ENCODE measurements at places on chromosomes 6 and 20.

- no peak for DNase-seq
These were observed 147.6 kb upstream of the FAM83B start for GRCh38 chr6:54698974-54699373.

DNA sequence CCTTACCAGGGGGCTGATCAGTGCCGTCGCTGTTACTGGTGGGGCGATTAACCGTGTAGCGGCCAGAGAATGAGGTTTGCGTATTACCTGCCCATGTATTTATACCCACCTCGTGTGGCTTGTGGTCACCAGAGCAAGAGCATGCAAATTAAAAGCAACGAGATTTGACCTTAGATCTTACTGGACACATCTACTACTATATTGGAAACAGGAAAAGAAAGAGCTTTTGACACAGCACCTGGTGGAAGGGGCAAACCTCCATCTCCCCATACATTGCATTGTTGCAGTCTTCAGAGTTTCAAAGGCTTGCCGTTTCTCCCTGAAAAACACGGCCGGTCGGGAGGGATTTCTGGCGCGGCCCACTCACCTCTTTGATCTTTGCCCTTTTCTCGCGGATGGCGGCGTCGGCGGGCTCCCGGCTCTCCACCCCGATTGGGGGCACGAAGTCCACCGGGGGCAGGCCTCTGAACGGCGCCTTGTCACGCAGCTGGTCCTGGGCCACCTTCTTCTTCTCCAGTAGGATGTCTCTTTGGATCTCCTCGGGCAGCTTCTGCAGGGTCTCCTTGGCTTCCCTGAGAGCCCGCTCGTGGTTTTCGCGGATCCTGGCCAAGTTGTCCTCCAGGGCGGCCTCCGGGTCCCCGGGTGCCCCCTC, 1.3 kb downstream of the MAN1A1 start:
- peak; percentile 55 for DNase-seq

- DNase-seq, result no peak
These were observed 100.7 kb downstream of the ANKRD60 start for GRCh38 chr20:58127701-58128111.

DNA sequence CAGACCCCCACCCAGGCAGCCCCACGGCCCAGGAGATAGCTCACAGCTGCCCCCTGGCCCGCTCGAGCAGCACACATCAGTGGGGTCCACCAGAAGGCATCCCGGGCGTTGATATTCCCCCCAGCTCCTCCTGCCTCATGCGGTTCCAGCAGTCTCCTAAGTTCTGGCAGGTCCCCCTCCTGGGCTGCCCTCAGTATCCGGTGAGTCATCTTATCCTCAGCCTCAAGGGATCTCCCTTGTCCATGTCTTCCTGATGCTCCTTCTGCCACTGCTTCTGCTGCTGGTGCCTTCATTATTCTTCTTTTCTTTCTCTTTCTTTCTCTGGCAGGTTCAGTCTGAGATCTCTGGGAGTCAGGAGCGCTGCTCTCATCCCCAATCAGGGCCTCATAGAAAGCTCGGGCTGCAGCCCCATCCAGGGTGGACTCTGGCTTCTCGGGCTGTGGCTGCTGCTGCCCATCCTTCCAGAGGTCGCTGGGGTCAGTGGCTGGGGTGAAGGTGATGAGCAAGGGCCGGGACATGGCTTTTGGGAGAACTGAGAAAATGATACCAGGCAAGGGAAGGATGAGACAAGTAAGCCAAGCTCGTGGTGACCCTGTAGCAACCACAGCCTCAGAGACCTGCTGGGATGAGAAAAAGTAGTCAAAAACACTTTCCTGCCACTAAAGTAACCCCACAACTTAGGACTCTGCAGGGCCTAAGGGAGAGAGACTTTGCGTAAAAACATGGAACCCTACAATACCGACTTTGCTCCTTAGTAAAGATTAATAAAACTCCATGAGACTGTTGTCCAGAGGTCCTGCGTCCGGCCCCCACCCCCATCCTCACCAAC, 622 bp downstream of the GPANK1 start:
- DNase-seq, result peak; percentile 65

- no peak for DNase-seq
These were observed 78.7 kb downstream of the SGK1 start for GRCh38 chr6:134238960-134239795.

GRCh38 chr6:38603966-38604365, 35.8 kb downstream of the BTBD9 start:
- no peak for DNase-seq

GRCh38 chr20:669573-669972, 6.0 kb downstream of the SCRT2 start:
- no peak for DNase-seq

DNA sequence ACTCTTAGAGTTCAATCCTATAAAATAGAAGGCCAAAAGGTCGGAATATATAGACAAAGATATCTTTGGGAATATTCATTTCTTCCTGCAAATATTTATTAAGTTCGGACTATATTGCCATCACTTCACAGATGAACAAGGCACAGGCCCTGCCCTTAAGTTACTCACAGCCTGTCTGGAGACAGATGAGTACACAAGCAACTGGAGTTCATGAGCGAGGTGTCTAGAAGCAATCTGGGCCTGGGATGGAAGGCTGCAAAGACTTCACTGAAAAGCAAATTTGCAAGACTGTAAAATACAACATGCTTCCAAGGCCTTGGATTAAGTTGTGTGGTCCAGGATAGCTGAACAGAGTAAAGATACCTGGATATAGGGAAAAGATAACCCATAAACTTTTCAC, 56.7 kb upstream of the CEP85L start:
- DNase-seq, result no peak

GRCh38 chr6:47440719-47441118, 36.9 kb upstream of the CD2AP start:
- no peak for DNase-seq

DNA sequence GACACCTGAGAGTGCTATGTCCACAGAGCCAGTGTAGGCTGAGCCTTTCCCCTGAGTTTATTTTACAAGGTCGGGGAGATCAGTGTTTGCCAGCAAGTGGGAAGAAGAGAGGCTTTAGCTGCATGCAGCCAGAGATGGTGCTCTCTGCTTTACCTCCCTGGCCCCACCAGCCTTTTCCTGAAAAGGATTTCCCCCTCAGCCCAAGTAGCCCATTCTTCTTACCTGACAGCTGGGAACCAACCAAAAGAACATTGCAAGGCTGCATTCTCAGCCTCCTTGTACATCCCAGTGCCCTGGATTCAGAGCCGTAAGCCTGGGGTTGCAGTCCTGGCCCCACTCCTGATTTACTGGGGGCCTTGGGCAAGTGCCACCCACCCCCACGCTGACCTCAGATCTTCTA, 16.9 kb downstream of the SNPH start:
- DNase-seq, result no peak

DNA sequence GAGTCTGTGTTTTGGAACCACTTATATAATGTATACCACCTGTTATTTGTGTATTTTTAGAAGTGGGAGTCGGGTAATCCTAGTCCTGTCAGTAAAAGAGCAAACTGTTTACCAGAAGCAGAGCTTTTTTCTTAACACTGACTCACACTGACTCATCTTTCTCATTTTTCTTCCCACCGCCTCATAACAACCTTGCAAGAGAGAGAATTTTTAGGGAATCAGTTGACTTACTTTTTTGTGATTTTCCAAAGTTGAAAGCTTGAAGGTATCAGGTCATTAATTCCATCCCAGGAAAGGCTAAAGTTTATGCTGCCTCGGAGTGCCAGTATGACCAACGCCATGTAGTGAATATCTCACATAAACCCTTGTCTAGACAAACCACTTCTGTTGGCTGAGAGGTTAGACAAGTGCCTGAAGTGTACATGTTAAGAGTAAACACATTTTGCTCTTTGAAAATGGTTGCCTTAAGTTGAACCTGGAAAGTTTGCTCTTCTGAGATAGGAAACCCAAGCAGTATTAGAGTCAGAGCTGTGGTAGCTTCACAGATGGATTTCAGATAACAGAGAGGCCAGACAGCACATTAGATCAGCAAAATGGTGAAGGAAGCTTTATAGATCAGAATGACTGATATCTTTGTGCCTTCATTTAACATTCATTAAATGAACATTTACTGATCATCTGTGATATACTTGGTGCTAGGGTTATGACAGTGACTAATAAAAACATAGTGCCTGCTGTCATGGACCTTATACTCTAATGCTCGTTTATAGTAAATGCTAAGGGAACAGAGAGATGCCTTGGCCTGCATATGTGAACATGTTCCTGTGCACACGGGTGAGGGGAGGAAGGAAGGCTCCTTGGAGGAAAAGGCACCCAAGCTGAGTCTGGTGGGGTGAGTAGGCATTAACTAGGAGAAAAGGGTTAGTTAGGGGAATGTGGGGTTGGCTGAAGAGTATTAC, 29.1 kb upstream of the PKIG start:
- no peak for DNase-seq

DNA sequence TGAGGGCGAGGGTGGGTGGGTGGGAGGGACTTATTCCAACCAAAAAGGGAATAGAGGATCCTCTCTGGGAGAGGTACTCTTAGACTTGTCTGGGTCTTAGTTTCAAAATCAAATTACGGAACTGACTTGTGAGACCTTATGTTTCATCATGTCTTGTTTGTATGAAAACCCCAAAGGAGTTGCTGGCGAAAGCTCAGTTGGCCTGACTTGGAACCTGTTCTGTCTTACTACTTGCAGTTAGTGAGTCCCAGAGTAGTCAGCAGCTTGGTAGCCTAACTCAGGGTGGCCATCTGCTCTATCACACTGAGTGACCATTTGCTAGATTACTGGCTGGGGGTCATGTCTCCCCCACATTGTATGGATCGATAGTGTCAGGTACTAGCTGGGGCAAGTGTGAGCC, 114.9 kb upstream of the MOCS1 start:
- no peak for DNase-seq

- DNase-seq, result no peak
These were observed 152.5 kb upstream of the GGTLC1 start for GRCh38 chr20:24141111-24141510.

GRCh38 chr6:76422511-76423213, 350.2 kb upstream of the IMPG1 start:
- DNase-seq, result no peak

- DNase-seq, result no peak
These were observed 23.1 kb upstream of the BMP7 start for GRCh38 chr20:57289391-57290177.

DNA sequence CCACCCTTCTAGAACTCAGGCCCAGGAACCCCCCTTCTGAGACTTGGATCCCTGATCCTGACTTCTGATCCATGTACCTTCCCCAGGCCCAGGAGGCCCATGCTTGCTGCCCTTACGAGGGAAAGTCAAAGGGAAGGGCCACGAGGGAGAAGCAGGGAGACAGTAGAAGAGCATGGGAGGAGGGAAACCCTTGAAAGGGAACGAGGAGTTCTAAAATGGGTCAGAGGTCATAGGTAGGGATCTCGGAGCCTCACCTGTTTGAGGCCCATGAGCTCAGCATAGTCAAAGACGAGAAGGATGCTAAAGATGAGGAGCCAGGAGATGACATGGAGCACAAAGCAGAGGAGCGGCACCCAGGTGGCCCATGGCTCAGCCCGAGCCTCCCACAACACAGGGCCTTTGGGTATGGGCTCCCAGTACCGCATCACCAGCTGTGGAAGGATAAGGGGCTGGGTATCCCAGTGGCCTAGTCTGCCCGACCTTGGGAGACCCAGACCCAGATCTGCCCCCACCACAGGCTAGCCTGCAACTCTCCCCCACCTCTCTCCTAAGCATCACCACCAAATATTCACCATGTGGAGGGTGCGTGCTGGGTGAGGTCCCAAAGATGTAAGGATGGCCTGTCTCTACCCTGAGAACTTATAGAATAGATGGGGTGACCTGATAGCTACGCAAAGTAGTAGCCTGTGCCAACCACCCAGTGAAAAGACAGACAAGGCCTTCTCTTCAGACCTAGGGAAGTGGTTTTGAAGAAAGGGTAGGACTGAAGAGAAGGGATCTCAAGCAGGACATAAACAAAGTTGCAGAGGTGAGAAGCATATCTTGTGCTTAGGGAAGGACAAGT, 1.5 kb downstream of the NRM start:
- DNase-seq, result no peak

DNA sequence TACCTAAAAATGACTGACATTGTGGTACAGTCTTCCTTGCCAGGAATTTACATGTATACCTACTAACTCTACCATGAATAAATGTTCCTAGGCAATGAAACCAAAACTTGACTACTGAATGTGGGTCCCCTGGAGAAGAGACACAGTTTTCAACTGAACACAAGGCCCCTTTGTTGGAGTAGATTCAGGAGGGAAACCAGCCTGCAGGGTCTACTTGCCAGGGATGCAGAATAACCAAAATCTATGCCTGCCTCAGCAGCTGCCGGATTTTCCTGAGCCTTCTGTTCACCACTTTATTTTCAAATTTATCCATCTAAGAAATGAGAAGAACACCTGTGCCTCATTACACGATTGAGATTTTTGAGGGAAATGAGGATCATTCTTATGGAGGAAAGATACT, 211.9 kb downstream of the GRM1 start:
- DNase-seq, result no peak

Measured in ovary (tissue), 10 donors.